ENCODE measurements at places on chromosomes 5 and 9.

GRCh38 chr9:74887041-74887980 is at the start of gene TRPM6:
TSS of gene TRPM6 (minus strand) at chr9:74887921. CDS start at chr9:74887856, 65 bp downstream.
- H3K36me3 ChIP-seq, result no peaks in the 10 kb centered on the region
- no peak within 1 kb of the TSS for H3K27ac ChIP-seq
- peak within 1 kb of the TSS; percentile 41 for H3K4me3 ChIP-seq
- peaks cover 11% of the 10 kb centered on the region for H3K27me3 ChIP-seq
- no peak for DNase-seq
- peaks cover 9% of the 10 kb centered on the region for H3K4me1 ChIP-seq

DNA sequence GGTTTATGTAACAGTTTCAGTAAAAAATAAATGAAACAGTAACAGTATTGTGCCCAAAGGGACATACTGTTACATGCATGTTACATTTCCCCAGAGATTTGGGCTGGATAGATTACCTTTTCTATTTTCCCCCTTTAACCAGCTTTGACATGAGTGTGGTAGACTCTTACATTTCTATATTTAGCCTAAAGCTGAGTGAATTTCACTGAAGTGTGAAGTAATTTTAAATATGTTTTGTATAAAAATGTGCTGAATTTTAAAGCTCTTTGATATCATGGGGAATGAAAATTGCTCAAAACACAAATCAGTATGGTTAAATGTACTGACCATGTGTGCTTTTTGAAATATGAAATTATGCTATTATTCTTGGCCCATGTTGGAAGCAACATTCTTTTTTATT is 122.3 kb upstream of the CDH10 start:
- H3K4me1 ChIP-seq, result no peaks in the 10 kb centered on the region
- no peaks in the 10 kb centered on the region for H3K27me3 ChIP-seq
- no peak for DNase-seq
- H3K27ac ChIP-seq, result no peak overlapping the region
- H3K36me3 ChIP-seq, result no peaks in the 10 kb centered on the region

GRCh38 chr5:33855396-33855795 is 36.4 kb downstream of the ADAMTS12 start:
- H3K27ac ChIP-seq, result no peak overlapping the region
- no peak for DNase-seq
- H3K36me3 ChIP-seq, result no peaks in the 10 kb centered on the region
- H3K4me3 ChIP-seq, result no peak overlapping the region
- H3K27me3 ChIP-seq, result no peaks in the 10 kb centered on the region

DNA sequence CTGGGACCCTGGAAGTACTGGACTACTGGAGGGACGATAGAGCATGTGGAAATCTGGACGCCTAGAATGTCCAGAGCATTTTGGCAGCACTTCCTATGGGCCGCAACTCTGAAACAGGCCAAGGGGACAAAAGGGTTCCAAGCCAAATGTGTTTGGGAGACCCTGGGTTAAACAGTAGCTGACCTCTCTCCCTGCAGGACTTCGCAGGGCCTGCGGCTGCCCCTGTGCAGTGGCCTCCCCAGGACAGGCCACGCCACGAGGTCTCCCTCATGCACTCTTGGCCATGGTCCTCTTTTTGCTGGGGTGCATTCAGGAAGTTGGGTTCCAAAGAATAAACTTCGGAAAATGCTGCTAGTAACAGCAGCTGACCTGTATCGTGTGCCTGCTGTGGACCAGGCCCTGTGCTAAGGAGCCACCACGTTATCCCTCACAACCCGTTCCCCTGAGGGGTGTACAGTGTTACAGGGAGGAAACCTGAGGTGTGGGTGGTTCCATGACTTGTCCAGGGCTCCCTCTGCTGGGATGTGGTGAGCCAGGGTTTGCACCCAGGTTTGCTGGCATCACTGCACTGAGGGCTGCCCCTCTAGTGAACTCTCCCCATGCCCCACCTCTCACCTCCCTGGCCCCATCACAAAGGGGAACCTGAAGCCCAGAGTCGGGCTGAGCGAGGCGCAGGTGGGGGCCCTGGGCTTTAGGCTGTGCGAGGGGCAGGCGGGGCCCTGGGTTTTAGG is 79.4 kb downstream of the AMBP start:
- no peaks in the 10 kb centered on the region for H3K4me1 ChIP-seq
- no peak for DNase-seq
- H3K4me3 ChIP-seq, result no peak overlapping the region
- peaks cover 3% of the 10 kb centered on the region for H3K36me3 ChIP-seq

GRCh38 chr5:112784726-112785125 is 47.0 kb downstream of the APC start:
- no peak overlapping the region for H3K27ac ChIP-seq
- DNase-seq, result no peak
- no peaks in the 10 kb centered on the region for H3K4me1 ChIP-seq
- H3K27me3 ChIP-seq, result no peaks in the 10 kb centered on the region
- no peak overlapping the region for H3K4me3 ChIP-seq
- H3K36me3 ChIP-seq, result peaks cover 35% of the 10 kb centered on the region

DNA sequence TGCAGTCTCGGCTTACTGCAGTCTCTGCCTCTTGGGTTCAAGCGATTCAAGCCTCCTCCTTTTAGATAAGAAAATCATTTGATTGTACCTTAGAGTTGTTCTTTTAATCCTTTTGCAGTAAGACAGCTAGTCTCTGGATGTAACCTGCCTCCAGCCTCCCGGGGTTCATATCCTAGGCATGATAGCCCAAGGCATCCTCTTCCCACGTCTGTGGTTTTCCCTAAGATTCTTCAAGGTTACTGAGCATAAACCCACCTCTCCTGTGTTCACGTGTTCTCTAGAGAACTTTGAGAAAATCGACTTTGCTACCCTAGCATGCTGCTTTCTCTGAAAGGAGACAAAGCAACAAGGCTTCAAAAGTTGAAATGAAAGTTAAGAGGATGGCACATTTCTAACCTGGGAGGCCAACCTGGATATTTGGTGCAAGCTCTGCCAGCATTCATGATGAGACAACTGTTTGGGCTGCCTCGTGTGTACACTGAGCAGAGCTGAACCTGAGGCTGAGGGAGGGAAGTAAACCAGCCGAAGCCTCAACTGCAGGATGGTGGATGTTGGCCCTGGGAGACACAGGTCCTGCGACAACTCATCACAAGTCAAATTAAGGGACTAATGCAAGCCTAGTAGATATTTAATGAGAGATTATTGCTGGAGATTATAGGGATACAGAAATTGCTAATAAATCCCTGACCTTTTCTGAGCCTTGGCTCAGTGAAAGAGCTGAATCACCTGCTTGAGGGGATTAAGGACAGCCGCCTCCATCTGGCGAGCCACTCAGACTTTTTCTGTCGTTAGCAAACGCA is 261.8 kb downstream of the ARHGAP26 start:
- H3K27me3 ChIP-seq, result peaks cover 2% of the 10 kb centered on the region
- no peaks in the 10 kb centered on the region for H3K36me3 ChIP-seq
- no peak overlapping the region for H3K4me3 ChIP-seq
- peaks cover 2% of the 10 kb centered on the region for H3K4me1 ChIP-seq
- no peak overlapping the region for H3K27ac ChIP-seq

DNA sequence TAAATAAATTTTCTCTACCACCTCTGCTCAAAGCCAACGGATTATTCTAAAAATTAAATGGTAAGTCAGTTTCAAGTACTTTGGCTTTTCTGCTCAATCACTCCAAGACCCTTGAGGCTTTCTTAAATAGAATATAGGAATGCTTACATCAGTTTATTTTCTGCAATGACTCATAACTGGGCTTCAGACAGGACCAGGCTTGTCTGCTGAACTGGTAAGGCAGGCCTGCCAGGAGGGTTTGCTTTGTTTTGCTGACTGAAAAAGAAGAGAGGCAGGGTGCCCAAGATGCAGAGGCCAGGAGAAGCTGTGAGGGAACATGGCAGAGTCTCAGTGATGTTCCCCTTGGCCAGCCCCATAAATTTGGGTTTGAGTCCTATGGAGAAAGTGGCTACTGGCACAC is 60.3 kb upstream of the EPB41L4A start:
- 0 out of 2 replicates have a peak, but pooled peaks cover 4% of the 10 kb centered on the region for H3K27me3 ChIP-seq
- DNase-seq, result no peak
- no peaks in the 10 kb centered on the region for H3K36me3 ChIP-seq
- no peak overlapping the region for H3K4me3 ChIP-seq
- no peak overlapping the region for H3K27ac ChIP-seq
- no peaks in the 10 kb centered on the region for H3K4me1 ChIP-seq

GRCh38 chr5:1111727-1112289 is at the start of gene SLC12A7:
TSS of gene SLC12A7 (minus strand) at chr5:1112063. CDS start at chr5:1111991, 72 bp downstream.
- no peak within 1 kb of the TSS for H3K27ac ChIP-seq
- H3K4me3 ChIP-seq, result peak within 1 kb of the TSS; percentile 34
- H3K4me1 ChIP-seq, result peaks cover 77% of the 10 kb centered on the region
- peak; percentile 50 for DNase-seq
- H3K27me3 ChIP-seq, result peaks cover 3% of the 10 kb centered on the region
- H3K36me3 ChIP-seq, result no peaks in the 10 kb centered on the region

GRCh38 chr5:115831163-115831768 is 10.1 kb downstream of the ATG12 start:
- no peak overlapping the region for H3K27ac ChIP-seq
- H3K36me3 ChIP-seq, result peaks cover 65% of the 10 kb centered on the region
- DNase-seq, result peak; percentile 37
- H3K4me3 ChIP-seq, result no peak overlapping the region
- no peaks in the 10 kb centered on the region for H3K4me1 ChIP-seq

DNA sequence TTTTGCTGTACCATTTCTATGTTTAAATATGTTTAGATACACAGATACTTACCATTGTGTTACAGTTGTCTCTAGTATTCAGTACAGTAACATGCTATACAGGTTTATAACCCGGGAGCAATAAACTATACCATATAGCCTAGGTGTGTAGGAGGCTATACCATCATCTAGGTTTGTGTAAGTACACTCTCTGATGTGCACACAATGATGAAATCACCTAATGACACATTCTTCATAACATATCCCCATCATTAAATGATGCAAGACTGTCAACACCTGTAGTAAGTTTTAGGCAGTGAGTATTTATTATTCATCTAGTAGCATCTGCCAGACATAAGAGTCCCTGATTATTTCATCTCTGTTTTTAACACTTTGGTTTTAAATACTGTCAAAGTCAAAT is 7.3 kb upstream of the DHFR start:
- no peak for DNase-seq
- no peak overlapping the region for H3K27ac ChIP-seq
- peaks cover 82% of the 10 kb centered on the region for H3K36me3 ChIP-seq

GRCh38 chr9:2610985-2611384 is 10.6 kb upstream of the VLDLR start:
- DNase-seq, result no peak
- H3K36me3 ChIP-seq, result no peaks in the 10 kb centered on the region
- no peaks in the 10 kb centered on the region for H3K4me1 ChIP-seq

DNA sequence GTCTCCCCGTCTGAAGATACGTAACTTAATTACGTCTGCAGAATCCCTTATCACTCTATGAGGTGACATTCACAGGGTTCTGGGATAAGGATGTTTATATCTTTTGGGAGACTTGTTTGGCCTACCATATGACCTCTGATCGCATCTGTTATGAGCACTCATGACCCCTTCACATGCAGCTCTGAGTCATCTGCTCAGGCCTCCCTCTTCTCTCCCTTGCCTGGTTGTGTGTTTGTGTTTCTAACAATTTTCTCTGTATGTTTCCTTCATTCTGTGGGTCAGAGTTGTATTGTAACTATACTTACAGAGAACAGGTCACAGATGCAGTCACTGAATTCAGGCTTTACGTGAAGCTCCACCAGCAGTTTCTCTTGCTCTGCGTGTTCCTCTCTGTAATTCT is 330.6 kb downstream of the TENT4A start:
- H3K27ac ChIP-seq, result no peak overlapping the region
- DNase-seq, result no peak
- no peak overlapping the region for H3K4me3 ChIP-seq
- no peaks in the 10 kb centered on the region for H3K36me3 ChIP-seq

- H3K4me3 ChIP-seq, result no peak overlapping the region
- H3K27ac ChIP-seq, result no peak overlapping the region
- no peaks in the 10 kb centered on the region for H3K4me1 ChIP-seq
- DNase-seq, result no peak
These were observed 109.2 kb upstream of the WWC1 start for GRCh38 chr5:168182269-168182668.

DNA sequence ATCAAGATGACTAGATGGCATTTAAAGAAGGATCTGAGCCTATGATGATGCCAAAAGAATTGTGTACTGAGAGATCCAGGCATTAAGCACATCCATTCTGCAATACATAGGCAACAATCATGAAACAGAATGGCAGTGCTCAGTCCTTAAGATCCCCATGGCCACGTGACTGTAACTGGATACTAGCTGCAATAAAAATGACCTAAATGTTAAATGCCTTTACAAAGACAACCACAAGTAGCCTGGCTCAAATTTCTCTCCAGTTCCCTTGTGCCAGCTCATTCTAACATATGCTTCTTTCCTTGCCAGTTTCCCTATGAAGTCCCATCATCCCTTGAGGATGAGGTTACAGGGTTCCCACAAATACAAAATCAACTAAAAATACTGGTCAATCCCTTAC is 148.3 kb upstream of the GHR start:
- no peak overlapping the region for H3K27ac ChIP-seq
- no peak overlapping the region for H3K4me3 ChIP-seq
- H3K36me3 ChIP-seq, result no peaks in the 10 kb centered on the region

- no peak overlapping the region for H3K27ac ChIP-seq
- H3K27me3 ChIP-seq, result peaks cover 23% of the 10 kb centered on the region
- H3K36me3 ChIP-seq, result no peaks in the 10 kb centered on the region
- no peak overlapping the region for H3K4me3 ChIP-seq
- H3K4me1 ChIP-seq, result no peaks in the 10 kb centered on the region
These were observed 241.7 kb upstream of the PANK3 start for GRCh38 chr5:168820874-168821273.

DNA sequence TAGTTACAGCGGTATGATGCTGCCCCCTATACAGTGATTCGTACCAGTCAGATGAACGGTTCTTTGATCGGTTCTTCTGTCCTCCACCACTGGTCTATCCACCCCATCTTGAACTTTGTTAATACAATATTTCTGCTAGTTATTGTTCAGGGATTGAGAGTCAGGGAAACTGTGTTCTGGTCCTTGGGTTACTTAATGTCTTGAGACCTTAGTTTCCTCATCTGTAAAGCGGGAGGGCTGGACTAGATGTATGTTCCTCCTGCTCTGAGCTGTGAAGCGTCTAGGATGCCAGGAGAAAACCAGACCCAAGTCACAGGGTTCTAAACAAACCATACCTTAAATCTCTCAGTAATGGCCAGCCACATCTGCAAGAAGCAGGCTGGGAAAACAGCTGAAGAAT is 1.4 kb upstream of the PIP5K1B start:
- H3K27ac ChIP-seq, result no peak overlapping the region
- H3K36me3 ChIP-seq, result no peaks in the 10 kb centered on the region
- no peaks in the 10 kb centered on the region for H3K27me3 ChIP-seq
- H3K4me1 ChIP-seq, result peaks cover 24% of the 10 kb centered on the region
- H3K4me3 ChIP-seq, result no peak overlapping the region
- no peak for DNase-seq

DNA sequence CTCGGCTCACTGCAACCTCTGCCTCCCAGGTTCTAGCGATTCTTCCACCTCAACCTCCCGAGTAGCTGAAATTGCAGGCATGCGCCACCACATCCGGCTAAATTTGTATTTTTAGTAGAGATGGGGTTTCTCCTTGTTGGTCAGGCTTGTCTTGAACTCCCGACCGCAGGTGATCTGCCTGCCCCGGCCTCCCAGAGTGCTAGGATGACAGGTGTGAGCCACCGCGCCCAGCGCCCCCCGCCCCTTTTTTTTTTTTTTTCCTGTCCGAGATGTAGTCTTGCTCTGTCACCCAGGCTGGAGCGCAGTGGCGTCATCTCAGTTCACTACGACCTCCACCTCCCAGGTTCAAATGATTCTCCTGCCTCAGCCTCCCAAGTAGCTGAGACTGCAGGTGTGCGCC is 6.6 kb downstream of the ATP6V1G1 start:
- H3K27me3 ChIP-seq, result no peaks in the 10 kb centered on the region
- no peak for DNase-seq
- H3K27ac ChIP-seq, result no peak overlapping the region
- no peak overlapping the region for H3K4me3 ChIP-seq
- peaks cover 81% of the 10 kb centered on the region for H3K36me3 ChIP-seq
- peaks cover 3% of the 10 kb centered on the region for H3K4me1 ChIP-seq

Measured in K562 (cell line).